ENCODE measurements at places on chromosomes 16 and 17.

GRCh38 chr16:11405331-11406176 is 60.3 kb downstream of the RMI2 start:
- peak; percentile 54 for DNase-seq

- DNase-seq, result no peak
Measured at GRCh38 chr17:1073241-1073962, 76.5 kb downstream of the TIMM22 start.

DNA sequence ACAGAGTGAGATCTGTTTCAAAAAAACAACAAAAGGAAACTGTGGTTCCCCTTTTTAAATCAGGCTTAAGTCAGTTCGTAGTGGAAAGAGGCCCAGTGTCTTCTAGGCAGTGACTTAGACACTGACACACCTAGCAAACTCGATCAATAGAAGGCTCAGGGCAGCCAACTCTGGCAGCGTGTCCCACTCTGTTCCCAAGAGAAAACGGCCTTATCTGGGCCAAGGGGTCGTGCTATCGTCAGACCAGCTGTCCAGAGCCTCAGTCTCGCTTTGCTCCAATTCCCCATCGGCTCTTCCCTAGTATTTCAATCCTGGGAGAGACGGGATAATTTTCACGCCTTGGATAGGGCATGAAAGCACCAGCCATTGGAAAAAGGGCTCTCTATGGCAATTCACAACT is 72.9 kb downstream of the SLC5A11 start:
- DNase-seq, result no peak

DNA sequence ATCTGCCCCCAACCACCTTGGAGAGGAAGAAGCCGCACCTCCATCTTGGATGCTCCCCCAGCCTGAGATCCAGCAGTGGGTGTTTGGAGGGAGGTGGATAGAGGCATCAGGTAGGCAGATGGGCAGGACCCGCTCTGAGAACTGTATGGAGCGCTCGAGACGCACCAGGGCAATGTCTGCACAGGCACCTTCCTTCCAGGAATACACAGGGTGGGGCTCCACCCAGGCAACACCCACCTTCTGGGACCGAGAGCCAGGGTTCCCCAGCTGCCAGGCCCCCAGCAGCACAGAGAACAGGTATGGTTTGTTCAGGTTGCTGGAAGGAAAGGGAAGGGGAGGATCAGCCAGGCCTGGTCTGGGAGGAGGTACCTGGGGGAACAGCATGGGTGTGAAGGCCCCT is 2.4 kb downstream of the PRSS22 start:
- no peak for DNase-seq

GRCh38 chr16:10181196-10182162 is 749 bp downstream of the GRIN2A start:
- DNase-seq, result peak; percentile 77

DNA sequence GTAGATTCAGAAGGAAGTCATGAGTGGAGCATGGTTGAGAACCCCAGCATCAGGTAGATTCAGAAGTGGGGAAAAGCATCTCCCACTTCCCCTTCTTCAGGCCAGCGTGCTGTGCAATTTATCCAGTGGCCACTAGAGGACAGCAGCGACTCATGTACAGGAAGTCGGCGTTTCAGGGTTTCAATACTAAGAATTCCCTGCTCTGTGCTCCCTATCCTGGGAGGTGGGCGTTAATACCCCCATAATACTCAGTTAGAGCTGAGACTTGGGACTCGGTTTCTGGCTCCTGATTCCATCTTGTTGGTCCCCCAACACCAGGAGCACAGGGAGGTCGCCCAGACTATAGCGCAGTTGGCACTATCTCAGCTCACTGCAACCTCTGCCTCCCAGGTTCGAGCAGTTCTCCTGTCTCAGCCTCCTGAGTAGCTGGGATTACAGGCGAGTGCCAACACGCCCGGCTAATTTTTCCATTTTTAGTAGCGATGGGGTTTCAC is 75.3 kb upstream of the AMZ2 start:
- DNase-seq, result peak; percentile 87

DNA sequence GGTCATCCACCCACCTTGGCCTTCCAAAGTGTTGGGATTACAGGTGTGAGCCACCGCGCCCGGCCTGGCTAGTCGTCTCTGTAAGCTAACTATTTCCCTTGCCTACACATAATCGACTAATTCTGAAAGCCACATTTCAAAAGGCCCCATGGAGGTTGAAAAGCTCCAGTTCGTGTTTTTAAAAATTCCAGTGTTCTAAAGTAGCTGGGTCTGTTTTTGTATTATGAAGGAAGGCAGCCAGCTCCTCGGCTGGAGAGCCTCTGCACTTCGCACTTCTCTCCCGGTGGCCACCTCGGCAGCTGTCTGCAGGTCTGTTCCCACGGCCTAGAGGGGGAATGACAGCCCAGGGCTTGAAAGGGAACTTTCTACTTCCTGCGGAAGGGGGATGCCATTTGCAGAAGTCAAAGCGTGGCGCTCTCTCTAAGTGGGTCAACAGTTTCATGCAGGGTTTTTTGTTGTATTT is 16.9 kb downstream of the HASPIN start:
- DNase-seq, result peak; percentile 74
